ENCODE measurements at places on chromosomes 5 and 9. TPM values are rescaled to one million over a fixed set of nuclear protein-coding genes. Genes with fewer than 3 reads are reported as not detected.
A peak's percentile ranks its signal among the peaks of the same experiment; 100 is the strongest.

The ARL10 gene
- polyA plus RNA-seq, result 0.04 TPM

DNA sequence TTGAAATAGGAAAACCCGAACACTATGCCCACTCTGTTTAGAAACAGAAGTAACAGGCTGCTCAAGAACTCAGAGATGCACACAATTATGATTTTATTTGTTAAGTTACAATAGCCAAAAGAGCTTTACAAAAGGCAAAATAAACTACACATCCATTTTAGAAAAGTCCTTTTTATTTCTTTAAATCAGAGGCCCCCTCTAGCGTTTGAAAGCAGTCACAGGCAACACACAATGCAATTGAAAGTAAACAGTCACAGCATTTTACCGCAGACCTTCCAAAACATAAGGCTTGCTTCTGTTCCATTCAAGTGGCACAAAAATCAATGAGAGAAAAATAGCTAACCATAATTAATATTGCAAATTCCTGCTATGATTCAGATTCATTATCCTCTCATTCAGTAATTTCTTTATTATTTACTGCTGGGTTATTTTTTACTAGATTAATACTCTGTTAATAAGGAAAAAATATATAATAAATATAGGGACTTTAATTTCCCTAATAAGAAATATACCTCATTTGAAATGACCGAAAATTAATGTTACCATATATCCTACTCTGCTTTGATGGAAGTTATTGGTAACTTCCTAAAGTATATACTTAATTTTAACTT is 78.3 kb downstream of the CEP120 start:
- H3K4me1 ChIP-seq, result no peaks in the 10 kb centered on the region
- no peak overlapping the region for H3K4me3 ChIP-seq
- DNase-seq, result no peak
- H3K36me3 ChIP-seq, result peaks cover 44% of the 10 kb centered on the region
- no peaks in the 10 kb centered on the region for H3K27me3 ChIP-seq

- H3K27me3 ChIP-seq, result peaks cover 4% of the 10 kb centered on the region
- H3K36me3 ChIP-seq, result no peaks in the 10 kb centered on the region
- no peak overlapping the region for H3K4me3 ChIP-seq
- no peak overlapping the region for H3K27ac ChIP-seq
Measured at GRCh38 chr9:109232449-109233237, 65.6 kb upstream of the FRRS1L start.

DNA sequence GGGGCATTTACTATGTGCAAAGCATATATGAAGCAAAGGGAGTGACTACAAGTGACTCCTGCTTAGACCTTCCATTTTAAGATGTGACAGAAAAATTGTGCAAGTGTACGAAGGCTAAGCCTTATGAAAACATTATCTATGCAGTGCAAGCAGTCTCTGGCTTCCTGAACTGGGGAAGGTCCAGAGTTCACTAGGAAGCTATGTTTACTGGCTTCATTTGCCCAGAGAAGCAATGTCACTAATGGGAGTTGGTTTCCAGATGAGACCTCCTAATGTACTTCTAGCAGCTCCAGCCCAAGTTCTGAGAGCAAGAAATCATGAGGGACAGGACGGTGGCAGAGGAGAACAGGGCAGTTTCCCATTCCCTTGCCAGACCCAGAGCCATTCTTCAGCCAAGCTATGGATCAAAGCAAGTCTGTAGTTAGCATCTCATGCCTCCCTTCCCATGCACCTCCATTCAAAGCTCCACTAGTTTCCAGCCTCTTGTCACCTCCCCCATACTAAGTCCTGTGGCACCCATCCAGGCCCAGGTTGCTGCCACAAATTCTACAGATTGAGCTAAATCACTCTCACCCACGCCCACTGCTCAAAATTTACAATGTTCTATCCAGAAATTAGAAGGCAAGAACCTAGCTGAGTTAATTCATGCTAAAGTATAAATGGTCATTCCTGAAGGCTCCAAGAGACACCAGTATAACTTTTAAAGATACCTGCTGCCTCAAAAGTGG is 21.8 kb downstream of the MCTP1 start:
- peaks cover 20% of the 10 kb centered on the region for H3K4me1 ChIP-seq
- no peak overlapping the region for H3K27ac ChIP-seq
- DNase-seq, result peak; percentile 25
- no peaks in the 10 kb centered on the region for H3K36me3 ChIP-seq
- H3K4me3 ChIP-seq, result no peak overlapping the region

- no peak for DNase-seq
- no peak overlapping the region for H3K4me3 ChIP-seq
- no peaks in the 10 kb centered on the region for H3K27me3 ChIP-seq
- H3K27ac ChIP-seq, result no peak overlapping the region
- H3K4me1 ChIP-seq, result no peaks in the 10 kb centered on the region
Measured at GRCh38 chr9:69370430-69370829, 45.4 kb downstream of the ENTREP1 start.

DNA sequence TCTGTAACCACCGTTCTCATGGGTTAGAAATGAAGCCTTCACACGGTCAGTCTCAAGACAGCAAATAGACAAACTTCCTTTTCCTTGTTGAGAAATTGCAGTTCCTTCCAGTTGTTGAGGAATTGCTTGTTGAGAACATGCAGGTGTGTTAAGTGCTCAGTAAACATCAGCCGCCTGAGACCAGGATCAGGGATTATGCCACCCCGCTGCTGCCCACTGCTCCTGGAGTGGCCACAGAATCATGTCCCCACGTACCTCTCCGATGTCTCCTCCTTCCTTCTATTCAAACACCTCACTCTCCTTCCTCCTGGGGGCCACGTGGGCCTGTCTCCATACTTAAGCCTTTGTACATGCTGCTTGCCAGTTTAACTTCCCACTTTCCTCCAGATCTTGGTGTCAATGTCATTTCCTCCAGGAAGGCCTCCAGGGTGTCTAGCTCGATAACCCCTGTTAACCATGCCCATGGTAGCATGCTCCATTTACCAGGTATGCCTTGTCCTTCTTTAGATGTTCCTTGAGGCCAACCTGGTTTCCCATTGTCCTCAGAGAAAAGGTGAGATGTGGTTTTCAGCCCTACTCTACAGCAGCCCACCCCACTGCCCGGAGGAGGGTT is 33.8 kb upstream of the RPL26L1 start:
- no peak overlapping the region for H3K4me3 ChIP-seq
- no peak overlapping the region for H3K27ac ChIP-seq
- H3K4me1 ChIP-seq, result no peaks in the 10 kb centered on the region
- H3K36me3 ChIP-seq, result peaks cover 47% of the 10 kb centered on the region
- H3K27me3 ChIP-seq, result no peaks in the 10 kb centered on the region

DNA sequence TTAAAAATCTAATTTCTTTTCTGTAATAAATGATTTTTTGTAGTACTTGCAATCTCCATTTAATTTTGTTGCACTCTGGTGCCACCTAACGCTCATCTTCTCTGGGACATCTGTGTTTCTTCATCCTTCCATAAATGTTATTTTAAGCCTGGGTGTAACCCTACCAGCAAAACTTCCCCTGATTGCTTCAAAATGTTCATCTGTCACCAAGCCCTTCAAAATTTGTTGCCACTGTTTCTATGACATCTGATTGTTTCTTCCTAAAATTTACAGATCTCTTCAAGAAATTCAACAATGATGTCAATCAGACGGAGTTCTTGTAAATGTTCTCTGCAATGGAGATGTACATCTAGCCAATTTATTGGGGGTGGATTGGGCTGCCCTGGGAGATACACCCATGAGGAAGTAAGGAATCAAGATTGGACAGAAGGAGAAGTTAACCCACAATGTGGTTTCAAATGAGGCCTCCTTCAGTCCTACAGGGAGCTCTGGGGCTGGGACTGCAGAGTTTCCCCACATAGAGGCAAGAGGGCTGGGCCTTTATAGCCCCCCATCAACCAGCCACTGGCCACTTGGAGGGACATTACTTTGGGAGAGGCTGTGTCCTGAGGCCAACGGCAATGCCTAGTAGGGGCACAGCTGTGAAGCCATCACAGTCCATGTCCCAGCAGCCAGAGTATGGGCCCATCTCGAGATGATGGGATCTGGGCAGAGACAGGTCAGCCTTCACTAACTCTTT is 23.3 kb downstream of the MCTP1 start:
- DNase-seq, result peak; percentile 89
- H3K4me1 ChIP-seq, result peaks cover 23% of the 10 kb centered on the region
- H3K27me3 ChIP-seq, result no peaks in the 10 kb centered on the region
- H3K4me3 ChIP-seq, result no peak overlapping the region
- H3K36me3 ChIP-seq, result no peaks in the 10 kb centered on the region
